CMK (cell line): ENCODE measurements at places on chromosomes 12 and 14.

GRCh38 chr12:51295651-51296050, 25.4 kb upstream of the SMAGP start:
- no peak for DNase-seq

DNA sequence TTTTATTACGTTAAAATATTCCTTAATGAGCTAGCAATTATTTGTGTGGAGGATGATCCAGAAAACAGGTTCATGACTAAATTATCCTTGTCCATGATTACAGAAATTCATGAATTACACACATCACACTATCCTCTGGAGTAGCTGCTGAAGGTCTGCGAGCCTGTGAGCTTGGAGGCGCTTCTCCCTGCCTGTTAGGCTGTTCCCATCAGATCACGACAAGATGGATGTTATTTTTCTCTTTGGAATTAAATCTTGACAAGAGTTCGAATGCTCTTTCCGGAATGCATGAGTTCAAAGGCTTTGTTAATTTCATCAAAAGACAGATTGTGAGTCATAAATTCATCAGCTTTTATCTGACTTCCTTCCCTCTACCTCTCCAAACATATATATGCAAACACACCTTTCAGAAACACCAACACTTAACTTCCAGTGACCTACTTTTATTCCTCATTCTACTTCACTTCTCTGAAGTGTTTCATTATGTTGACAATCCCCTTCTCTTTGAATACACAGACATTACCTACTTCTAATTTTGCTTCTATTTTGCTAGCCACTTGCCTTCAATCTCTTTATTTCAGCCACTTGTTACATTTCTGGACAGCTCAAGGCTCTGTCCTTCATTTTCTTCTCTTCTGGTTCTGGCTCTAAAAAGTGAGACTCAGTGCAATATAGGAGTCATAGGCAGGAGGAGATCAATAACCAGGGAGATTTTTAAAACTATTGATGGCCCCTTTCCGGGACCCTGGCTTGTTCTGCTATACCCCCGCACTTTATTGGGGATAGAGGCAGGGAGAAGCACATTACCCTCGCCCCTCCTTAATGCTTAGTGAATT, 274.6 kb downstream of the BTG1 start:
- no peak for DNase-seq

DNA sequence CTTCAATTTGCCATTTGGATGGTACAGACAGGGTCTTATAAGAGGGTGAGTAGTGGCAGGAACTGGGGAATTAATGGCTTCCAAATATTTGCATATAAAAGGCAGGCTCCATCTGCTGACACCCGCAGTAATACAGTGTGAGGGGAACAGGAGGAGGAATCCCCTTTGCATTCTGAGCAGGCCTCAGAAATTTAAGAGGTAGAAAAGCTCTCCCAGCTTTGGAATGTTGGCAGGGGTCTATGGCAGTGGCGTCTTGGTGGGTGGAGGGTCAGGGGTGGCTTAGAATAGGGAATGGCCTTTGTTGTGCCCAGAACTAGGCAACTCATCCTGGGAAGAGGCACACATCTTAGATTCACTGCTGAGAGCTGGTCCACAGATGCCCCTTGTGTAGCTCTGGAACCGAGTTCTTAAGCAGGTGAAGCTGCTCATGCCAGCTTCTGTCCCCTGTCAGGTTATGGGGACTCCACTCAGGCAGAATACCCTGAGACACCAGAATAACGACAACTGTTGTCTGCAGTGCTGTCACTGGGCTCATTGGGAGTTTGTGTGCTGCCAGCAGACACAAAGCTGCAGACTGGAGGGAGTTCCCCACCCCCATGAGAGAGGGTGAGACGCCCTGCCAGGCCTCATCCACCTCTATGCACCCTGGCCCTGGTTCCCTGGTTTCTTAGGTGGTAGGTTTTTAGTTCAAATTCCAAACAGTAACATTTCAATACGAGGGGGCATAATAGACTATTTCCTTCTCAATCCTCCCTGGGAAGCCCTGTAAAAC, 190.2 kb downstream of the MON2 start:
- DNase-seq: no peak

DNA sequence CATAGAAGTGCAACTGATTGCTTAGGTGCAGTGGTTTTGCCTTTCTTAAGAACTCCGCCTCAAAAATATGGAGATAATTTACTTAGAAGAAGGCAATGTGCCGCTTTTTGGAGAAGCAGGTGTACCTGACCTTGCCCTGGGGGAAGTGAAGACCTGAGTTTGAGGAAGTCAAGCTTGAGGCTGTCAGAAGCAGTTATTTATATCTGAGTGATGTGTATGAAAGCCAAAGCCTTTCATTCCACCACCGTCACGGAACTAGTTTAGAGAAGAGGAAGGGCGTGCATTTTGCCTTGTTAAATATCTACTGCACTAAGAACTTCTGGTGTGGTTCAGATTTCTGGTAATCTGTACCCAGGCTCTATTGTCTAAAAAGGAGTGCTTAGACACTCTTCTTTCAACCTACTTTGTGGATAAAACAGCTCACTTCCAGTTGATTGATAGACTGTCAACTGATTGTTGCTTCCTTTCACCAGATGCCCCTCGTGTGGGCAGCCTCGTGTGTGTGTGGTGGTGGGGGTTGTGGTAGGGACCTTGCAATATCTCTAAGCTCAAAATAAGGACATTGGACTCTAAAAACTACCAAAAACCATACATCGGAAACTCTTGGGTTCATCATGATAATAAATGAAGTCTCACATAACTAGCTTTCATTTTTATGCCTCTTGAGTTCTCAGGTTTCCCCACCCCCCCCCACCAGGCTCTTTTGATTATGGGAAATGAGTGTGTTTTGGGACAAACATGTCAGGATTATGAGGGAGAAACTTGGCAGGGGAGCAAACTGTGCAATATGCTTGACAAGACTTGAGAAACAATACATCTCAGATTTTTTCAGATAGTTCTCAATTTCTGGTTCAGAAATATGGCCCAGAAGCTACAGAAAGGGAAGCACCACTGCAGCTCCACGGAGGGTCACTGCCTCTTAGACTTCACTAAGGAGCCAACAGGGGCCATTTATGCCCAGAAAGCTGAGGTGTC, 78.6 kb downstream of the ARF6 start:
- DNase-seq: no peak

DNA sequence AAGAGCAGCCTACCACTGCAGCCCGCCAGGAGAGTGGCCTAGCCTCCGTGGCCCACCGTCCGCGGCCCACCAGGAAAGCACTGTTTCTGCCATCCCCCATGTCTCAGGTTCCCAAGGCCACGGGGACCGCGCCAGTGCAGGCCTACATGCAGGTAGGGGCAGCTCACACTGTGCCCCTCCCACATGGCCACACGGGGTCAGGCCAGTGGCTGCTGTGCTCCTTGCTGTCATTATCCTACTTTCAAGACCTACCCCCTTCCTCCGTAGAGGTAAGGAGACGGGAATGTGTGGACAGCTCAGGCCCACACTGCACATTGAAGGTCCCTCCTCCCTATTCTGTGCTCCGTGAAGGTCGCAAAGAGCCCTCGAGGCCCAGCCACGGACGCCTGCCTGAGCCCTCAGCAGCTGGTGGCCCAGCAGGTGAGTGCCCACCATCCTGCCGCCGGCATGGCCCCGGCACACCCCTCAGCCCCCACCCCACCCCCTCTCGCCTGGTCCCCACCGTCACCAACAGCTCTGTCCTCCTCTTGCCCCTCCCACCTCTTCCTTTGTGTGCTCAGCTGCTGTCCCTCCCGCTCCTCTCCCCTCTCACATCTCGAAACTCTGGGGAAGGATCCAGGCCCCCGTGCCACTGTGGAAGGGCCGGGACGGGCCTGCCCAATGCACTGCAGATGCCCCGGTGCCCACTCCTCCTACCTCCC, 10.0 kb downstream of the DDX51 start:
- no peak for DNase-seq

DNA sequence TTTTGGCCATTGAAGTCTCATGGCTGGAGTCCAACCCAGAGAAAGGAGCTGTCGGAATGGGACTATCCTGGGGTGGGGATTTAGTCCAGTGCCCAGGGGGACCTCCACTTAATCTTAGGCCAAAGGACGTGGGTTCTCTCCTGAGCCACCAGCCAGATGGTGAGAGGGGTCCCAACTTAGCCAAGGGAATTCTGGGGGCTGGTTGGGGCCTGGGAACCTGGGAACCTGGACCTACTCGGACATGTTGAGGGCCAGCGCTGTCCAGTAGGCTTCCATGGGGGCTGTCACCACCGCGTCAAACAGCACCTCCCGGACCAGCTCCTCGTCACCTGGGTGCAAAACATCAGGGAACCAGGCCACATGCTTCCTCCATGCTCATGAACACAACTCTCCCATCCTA, 33.4 kb downstream of the LRTM2 start:
- no peak for DNase-seq

GRCh38 chr12:86777325-86777724, 521.1 kb upstream of the MGAT4C start:
- no peak for DNase-seq

GRCh38 chr12:56221232-56221756, 428 bp downstream of the RNF41 start:
- no peak for DNase-seq

DNA sequence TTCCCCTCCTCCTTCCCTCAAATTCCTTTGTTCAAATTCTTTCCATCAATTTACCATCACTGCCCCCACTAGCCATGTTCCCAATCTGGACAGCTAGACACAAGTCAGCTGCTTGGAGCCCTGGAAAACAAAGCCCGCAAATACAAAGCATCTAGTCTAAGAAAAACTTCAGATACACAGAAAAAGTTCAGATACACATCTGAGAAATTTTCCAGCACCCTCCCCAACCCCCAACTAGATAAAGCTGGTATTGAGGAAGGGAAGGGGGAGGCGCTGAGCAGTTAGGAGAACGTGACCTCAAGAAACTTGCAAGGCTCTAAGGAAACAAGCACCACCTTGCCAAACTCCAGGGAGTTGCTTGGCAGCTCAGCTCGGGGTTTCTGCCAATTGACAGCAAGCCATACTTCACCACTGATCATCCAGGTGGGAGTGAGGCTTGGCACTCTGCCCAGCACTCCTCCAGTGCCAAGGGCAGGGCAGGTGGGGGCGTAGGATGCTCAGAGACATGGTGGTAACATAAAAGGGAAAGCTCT, 5.1 kb upstream of the CNIH1 start:
- no peak for DNase-seq

DNA sequence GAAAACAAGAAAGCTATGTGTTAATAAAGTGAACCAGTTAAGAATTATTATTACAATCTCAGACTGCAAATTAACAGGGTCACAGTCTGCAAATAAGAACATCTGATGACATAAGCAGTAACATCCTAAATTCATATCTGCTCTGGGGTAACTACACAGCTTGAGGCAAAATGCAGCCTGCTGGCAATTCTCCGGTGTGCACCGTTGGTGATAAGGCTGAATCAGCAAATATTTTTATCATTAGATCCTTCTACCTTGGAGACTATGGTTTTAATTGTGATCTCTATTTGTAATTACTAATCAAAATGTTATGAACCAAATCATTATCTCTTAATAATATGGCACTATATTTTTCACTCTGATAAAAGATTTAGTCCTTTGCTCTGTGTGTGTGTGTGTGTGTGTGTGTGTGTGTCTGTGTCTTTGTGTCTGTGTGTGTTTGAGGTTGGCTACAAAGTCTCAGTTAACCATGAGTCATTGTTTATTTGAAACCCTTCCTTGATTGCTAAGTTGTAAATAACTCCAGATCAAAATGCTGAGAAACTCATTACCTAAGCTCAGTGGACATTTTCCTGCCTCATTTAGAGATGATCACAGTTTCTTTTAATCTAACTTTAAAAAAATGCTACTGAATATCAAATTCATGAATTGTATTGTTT, 442.6 kb downstream of the GXYLT1 start:
- no peak for DNase-seq

DNA sequence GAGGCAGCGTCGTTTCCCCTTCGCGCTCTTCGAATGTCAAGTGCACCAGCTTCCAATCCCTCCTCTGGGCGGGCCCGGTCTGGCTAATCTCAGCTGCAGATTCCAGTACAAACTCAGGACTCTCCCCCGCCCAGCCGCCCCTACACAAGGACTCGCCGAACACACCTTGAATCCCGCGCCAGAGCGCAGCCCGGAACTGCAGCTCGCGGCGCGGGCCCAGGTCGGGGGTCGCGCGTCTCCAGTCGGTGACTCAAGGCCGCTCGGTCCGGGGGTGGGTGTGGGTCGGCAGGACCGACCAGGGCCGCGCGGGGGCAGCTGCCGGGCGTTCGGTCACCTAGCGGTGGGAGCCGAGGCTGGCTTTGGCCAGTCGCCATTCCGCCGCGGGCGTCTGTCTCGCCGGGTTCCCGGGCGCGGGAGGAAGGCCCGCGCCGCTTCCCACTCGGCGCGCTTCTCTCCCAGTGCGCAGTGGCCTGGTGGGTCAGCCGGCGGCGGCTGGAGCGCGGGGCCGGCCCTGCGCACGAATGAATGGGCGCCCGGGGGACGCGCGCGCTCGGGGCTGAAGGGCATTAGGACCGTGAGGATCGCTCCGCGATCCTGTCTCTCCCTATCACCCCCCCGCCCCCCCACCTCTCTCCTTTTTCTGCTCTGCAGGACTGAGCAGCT, at the start of gene GALNT16:
Gene GALNT16, plus strand, starts transcription at position 632 of the 663 bp plus-strand sequence. CDS start 133 bp downstream, outside the sequence.
- no peak for DNase-seq

GRCh38 chr12:97257726-97258125, 204.9 kb upstream of the RMST start:
- no peak for DNase-seq

DNA sequence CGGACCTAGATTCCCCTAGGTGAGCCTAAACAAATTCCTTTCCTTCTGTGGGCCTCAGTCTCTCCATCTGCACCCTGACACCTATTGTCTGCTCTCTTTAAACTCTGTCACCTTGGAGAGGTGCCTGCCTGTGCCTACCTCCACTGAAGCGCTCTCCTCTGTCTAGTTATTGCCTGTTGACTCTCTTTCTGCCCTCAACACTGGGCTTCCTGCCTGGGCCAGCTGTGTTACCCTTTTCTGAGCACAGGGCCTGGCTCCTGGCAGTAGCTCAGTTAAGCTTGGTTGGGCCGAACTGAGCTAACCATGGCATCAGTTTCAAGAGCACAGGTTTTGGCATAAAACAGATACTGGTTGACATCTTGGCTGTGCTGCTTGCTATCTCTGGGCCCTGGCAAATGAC, 43.5 kb downstream of the PRMT8 start:
- no peak for DNase-seq

- DNase-seq: no peak
Measured at GRCh38 chr14:51318813-51319597, 79.0 kb downstream of the TMX1 start.

GRCh38 chr12:120737557-120738251, 12.1 kb downstream of the ACADS start:
- DNase-seq: no peak

- peak; percentile 83 for DNase-seq
Measured at GRCh38 chr12:22544038-22544979, at the start of gene C2CD5. Gene C2CD5, minus strand, starts transcription at chr12:22544542. Its CDS starts 392 bp downstream, at chr12:22544150.

- no peak for DNase-seq
Measured at GRCh38 chr14:92984082-92984788, 61.3 kb downstream of the CHGA start.

GRCh38 chr14:53900499-53900898, 56.1 kb downstream of the BMP4 start:
- no peak for DNase-seq

- DNase-seq: peak; percentile 81
Measured at GRCh38 chr12:48105867-48106680, at the start of gene SENP1. Gene SENP1, minus strand, starts transcription at chr12:48106079. Its CDS starts 4,607 bp downstream, at chr12:48101472.
